Endothelial cell of coronary artery (primary cell): ENCODE measurements at places on chromosomes 3 and 15. TPM values are rescaled to one million over a fixed set of nuclear protein-coding genes. Genes with fewer than 3 reads are reported as not detected.

The MESP2 gene
- total RNA-seq, result 0.18 and 0.28 TPM in 2 replicates

The SLC24A5 gene
- not detected in 2 replicates for total RNA-seq

The TMEM212 gene
- not detected in 2 replicates for total RNA-seq

The ITGA11 gene
- 0.54 and 25.9 TPM in 2 replicates for total RNA-seq

The MYO5C gene
- total RNA-seq, result 7.0 and 8.5 TPM in 2 replicates

The TGM4 gene
- 0.09 TPM in 2 replicates for total RNA-seq

The ARGFX gene
- not detected in 2 replicates for total RNA-seq

The ZNF774 gene
- 0.72 and 1.0 TPM in 2 replicates for total RNA-seq

The TUSC2 gene
- total RNA-seq, result 18.4 and 22.7 TPM in 2 replicates

The ALDH1A3 gene
- total RNA-seq, result 81.3 and 82.6 TPM in 2 replicates

The ZNF860 gene
- 0.56 and 0.90 TPM in 2 replicates for total RNA-seq

The NRROS gene
- 1.9 and 5.2 TPM in 2 replicates for total RNA-seq

The CYP1A2 gene
- total RNA-seq, result not detected in 2 replicates

The CCDC9B gene
- 26.2 and 75.5 TPM in 2 replicates for total RNA-seq

The IL5RA gene
- total RNA-seq, result not detected in 2 replicates

The CTXN2 gene
- under 0.01 TPM in 1 of 2 replicates, not detected in the other for total RNA-seq

The DPPA2 gene
- not detected in 2 replicates for total RNA-seq

The CXCR6 gene
- total RNA-seq, result not detected in 2 replicates

The PTPN23 gene
- 13.8 and 20.9 TPM in 2 replicates for total RNA-seq

The EEF1AKMT4 gene
- 3.6 and 4.9 TPM in 2 replicates for total RNA-seq

The STAC gene
- 0.18 and 0.75 TPM in 2 replicates for total RNA-seq

The ECE2 gene
- not detected in 2 replicates for total RNA-seq

The PLCH1 gene
- total RNA-seq, result 0.09 TPM in 1 of 2 replicates, not detected in the other

The NEK11 gene
- total RNA-seq, result 3.0 TPM in 2 replicates

The TMEM42 gene
- 9.0 and 11.6 TPM in 2 replicates for total RNA-seq

The SLC25A36 gene
- total RNA-seq, result 48.8 and 91.2 TPM in 2 replicates

The HCLS1 gene
- 53.7 and 65.9 TPM in 2 replicates for total RNA-seq

The CAMK2N2 gene
- total RNA-seq, result 0.19 TPM in 1 of 2 replicates, not detected in the other

The MST1 gene
- total RNA-seq, result 1.7 and 3.9 TPM in 2 replicates

The PEX5L gene
- 0.09 TPM in 1 of 2 replicates, not detected in the other for total RNA-seq

The MUC20 gene
- total RNA-seq, result 0.09 TPM in 1 of 2 replicates, not detected in the other

The DNAH12 gene
- total RNA-seq, result under 0.01 and 0.09 TPM in 2 replicates

The SLC28A2 gene
- not detected in 2 replicates for total RNA-seq

The INSYN1 gene
- total RNA-seq, result 0.56 and 0.81 TPM in 2 replicates

The SLC22A13 gene
- 0.09 and 0.38 TPM in 2 replicates for total RNA-seq

The ARMC8 gene
- total RNA-seq, result 38.1 and 55.7 TPM in 2 replicates

The DAZL gene
- not detected in 2 replicates for total RNA-seq

The ADAMTS9 gene
- total RNA-seq, result 31.2 and 159 TPM in 2 replicates

The A4GNT gene
- total RNA-seq, result not detected in 2 replicates

The UCN2 gene
- 0.09 TPM in 1 of 2 replicates, not detected in the other for total RNA-seq
